Thyroid gland (tissue), 4 donors: ENCODE measurements at places on chromosomes 3 and 15.

DNA sequence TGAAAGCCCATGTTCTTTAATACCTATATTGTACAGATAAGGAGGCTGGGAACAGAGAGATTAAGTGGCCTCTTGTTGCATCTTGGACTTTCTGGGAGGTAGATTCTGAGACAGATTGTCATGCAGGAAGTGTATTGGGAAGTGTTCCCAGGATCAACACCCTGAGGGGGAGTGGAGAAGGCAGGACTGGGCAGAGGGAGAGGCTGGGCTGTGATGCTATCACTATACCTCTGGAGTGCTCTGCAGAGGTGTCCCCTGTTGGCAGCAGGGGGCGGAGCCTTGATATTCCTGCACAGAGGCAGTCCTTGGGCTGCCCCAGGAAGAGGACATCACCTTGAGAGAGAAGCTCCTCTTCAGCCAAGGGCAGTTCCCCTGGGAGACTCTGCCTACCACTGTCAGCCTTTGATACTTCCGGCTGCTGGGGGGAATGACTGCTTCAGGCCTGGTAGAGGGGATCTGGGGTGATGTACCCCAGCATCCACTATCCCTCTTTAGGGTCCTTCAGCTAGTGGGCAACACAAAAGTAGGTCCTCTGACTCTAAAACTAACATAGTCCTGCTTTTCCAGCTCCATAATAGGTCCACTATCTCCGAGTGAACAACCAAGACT is 97.4 kb upstream of the RNU6-1 start:
- DNase-seq, result peak; percentile 48

- no peak for DNase-seq
Observed at GRCh38 chr15:74780523-74781430, 1.1 kb upstream of the CSK start.

DNA sequence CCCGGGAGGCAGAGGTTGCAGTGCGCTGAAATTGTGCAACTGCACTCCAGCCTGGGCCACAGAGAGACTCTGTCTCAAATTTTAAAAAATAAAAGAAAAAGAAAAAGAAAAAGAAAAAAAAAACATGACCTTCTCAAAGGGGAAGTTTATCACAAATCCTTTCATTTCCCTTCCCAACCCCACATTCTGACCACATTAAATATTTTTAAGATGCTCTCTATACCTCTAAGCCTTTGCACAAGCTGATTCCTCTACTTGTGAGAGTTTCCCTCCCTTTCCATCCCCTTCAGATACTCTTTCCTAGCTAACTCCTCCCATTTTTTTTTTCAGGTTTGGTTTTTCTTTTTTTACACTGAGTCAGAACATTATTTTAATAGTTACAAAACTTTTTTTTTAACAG is 4.0 kb downstream of the HIGD1A start:
- DNase-seq, result no peak

GRCh38 chr15:78192826-78193594 is 41.4 kb downstream of the ACSBG1 start:
- DNase-seq, result no peak

DNA sequence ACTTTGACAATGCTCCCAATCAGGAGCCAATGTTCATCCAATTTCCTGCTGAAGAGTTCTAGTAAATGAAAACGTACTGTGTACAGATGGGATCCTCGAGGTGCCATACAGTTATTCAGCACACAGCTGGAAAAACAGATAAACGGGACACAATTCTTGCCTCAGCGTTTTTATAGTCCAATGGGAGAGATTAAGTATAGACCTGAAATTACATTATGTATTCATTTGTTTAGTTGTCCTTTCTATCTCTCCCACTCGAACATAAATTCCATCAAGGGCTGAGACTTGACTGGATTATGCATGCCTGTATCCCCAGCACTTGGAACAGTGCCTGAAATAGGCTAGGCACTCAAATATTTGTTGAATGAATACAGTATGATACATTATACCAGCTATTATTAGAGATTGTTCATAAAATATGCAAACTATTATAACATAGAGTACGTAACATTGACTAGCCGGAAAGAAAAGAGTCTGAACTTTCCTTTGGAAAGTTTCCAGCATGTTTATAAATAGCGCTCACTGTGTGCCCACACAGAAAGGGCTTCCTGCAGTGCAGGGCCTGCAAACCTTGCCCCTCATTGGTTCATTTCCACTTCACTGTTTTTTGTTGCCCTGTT is 27.4 kb upstream of the SNTN start:
- no peak for DNase-seq

GRCh38 chr3:195822131-195822696 is 10.5 kb upstream of the MUC4 start:
- no peak for DNase-seq

DNA sequence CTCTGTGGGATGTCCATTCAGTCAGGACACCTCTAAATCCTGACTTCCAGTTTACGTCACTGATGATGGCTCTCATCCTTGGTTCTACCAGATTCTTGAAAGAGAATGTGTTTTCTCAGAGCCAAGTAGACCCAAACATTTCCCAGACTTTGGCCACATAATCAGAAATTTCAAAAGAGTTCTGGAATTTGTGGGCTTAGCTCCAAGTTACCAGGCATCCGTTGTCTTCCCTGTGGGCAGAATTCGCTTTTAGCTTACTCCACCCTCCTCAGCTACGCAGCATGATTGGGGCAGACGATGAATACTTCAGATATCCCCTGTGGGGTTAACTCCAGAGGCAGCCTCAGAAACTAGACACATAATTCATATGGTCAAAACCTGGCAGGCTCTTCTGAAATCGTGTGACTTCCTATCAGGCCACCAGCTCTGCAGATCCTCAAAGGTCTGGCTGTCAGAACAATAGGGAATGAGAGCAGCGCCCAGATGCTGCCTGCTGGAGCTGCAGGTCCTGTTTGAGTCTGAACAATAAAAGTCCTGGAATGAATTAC is 30.6 kb downstream of the CRTC3 start:
- DNase-seq, result peak; percentile 23

DNA sequence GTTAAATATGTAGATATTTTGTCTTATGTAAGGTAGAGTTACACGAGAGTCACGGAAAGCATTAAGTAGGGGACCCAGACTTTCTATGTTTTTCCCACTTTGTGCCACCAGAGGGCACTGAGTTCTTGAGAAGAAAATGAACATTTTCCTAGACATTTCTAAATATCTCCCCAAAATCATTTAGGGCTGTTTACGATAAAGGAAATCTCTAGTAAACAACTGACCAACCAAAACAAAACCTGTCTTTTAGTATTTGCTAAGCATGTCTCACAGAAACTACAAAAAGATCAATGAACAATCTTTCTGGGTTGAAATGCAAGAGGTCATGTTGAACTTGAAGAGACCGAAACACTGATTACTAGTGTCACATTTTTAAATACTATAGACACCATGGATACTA is 16.1 kb downstream of the POU1F1 start:
- DNase-seq, result peak; percentile 47

GRCh38 chr3:53011324-53011723 is 34.5 kb downstream of the SFMBT1 start:
- DNase-seq, result no peak

DNA sequence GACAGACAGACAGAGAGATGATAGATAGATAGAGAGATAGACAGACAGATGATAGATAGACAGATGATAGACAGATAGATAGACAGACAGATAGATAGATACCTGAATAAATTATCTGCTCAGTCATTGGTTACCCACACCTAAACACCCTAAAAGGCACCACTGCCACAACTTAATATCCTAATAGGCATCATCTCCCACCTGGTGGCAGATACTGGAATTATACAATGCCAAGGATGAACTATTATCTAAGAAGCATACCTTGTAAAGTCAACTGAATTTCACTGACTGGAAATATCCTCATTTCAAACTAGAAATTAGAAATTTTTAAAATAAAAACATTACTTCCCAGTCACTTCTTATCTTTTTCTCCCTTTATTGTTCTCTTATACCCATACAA is 19.4 kb upstream of the ATP8B4 start:
- DNase-seq, result no peak

DNA sequence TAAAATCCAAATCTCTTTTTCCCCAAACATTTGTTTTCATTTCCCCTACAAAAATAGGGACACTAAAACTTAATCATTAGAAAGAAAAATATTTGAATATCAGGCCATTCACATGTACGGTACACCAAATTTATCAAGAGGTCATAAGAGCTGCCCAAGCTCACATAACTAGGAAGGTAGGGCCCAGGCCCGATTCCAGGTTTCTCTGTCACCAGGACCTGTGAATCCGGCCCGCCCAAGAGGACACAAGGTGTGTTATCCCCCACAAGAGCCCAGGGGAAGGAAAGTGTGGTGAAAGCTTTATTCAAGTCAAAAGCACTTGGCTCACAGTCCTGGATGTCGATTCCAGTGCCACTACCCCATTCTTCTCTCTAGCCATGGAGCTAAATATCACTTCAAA is 130.6 kb downstream of the DMXL2 start:
- DNase-seq, result no peak

DNA sequence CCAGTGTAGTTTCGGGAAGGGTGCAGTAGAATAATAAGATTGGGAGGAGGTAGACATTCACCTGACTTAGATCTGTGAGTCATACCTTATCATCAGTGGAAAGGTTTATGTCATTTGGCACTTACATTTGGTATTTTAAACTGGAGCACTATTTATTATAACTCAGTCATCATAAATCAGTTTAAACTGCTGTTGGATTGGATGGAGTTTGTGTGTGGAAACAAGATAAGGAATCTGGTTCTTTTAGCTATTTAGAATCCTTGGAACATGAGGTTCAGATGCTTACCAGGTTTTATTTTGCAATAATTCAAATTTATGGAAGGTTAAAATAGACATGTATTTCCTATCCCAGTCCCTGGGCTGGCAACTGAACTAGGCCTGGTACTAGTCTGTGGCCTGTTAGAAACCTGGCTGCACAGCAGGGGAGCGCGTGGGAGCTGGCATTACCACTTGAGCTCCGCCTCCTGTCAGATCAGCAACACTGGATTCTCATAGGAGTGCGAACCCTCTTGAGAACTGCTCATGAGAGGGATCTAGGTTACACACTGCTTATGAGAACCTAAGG is 34.5 kb downstream of the ZFAND6 start:
- peak; percentile 82 for DNase-seq

GRCh38 chr3:98784666-98785600 is 21.8 kb downstream of the ST3GAL6 start:
- DNase-seq, result no peak
